ENCODE measurements at places on chromosomes 3 and 15.

GRCh38 chr3:60399292-60399691, 852.0 kb downstream of the FHIT start:
- DNase-seq = no peak

DNA sequence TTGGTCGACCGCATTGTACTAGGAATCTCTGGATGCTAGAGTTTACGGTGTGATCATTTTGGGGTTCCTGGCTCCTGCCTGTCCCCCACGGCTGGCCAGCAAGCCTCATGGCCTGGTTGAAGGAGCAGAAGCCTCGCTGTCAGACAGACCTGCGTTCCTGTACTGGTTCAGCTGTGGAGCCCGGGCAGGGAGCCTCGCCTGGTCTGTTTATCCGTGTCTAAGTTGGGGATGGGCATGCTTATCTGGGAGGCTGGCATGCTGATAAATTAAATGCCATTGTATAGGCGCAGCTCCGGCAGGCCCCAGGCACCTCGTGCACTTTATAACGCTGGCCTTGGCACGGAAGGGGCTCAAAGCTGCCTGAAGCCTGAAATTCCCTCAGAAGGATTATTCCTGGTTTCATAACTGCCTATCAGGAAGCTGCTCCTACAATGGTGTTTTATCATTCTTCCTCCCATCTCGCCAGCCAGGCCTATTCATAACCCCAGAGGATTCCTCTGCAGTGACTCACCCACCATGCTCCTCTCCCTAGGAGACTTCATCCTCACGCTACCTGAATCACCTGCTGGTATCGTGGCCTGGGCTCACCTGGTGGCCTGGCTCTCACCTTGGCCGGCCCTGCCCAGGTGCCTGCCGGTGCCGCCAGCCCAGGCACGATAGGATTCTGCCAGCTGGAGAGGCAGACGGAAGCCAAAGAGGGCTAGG, 110.9 kb downstream of the ASB7 start:
- no peak for DNase-seq

GRCh38 chr3:143814443-143814889, 33.8 kb downstream of the SLC9A9 start:
- no peak for DNase-seq

- no peak for DNase-seq
These were observed 12.9 kb downstream of the MON1A start for GRCh38 chr3:49916686-49917085.

DNA sequence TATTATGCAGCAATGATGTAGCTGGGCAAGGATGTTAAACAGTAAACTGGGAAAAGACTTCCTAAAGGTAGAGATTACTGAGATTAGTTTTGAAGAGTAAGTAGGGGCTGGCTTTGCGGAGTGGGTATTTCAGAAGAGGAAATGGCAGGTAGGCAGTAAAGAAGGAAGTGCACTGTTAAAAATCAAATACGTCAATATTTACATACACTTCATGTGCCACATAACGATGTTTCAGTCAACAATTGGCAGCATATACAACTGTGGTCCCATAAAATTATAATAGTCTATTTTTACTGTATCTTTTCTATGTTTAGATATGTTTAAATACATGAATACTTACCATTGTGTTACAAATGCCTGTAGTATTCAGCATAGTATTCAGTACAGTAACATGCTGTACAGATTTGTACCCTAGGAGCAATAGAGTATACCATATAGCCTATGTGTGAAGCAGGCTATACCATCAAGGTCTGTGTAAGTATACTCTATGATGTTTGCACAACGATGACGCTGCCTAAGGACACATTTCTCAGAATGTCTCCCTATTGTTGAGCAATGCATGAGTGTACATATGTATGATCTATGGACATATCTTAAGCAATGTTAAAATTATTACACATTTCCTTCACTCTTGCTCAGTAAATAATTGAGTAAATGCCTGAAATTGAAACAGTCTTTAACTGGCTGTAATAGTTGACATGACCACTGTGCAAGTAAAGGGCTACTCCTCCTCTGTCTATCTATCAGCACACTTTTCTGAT, 196.7 kb downstream of the ISL2 start:
- DNase-seq = no peak

DNA sequence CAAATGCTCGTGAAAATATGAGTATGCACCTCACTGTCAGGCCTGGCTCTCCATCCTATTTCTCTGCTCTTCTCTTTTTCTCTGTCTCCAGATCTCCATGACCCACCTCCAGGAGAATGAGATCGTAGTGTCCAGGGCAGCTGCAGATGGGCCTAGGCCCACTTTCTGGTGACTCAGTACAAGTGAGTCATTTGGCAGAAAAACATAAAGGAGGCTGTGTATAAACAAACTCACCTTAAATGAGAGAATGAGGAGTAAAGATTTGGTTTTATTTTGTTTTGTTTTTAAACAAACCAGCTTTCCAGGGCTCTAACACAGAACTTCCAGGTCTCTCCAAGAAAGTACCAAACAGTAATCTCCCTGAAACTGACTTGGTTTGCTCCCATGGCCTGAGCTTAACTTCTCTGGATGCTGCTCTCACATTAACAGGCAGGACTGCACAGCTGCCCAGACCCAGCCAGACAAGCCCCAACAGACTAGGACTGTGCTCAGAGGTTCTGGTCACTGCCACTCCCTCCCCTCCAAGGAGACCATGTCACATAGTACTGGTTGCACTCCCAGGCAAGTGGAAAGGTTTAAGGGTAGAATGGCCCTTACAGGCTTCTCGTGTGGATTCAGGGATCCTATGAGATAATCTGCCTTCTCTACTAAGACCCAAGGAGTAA, 1.5 kb upstream of the HEG1 start:
- DNase-seq = peak; percentile 66

- DNase-seq = no peak
These were observed 37.4 kb downstream of the ST6GAL1 start for GRCh38 chr3:186967686-186968085.

GRCh38 chr3:127041264-127041820, 58.4 kb downstream of the PLXNA1 start:
- no peak for DNase-seq

Data from kidney capillary endothelial cell (primary cell).